CD4-positive, alpha-beta memory T cell (primary cell): ENCODE measurements at places on chromosomes 2 and 18.

DNA sequence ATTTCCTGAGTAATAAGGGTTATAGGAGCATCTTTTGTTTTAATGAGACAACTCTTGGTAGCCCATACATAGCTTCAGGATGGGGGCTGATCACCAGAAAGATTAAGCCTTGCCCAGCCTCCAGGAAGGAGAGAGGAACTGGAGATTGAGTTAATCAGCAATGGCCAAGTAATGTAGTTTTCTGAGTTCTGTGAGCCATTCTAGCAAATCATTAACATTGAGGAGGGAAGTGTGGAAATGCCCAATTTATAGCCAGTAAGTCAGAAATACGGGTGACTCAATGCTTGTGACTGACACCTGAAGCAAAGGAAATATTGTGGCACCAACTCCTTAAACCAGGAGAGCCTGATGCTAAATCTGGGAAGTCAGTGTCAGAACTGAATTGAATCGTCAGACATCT lies 205.1 kb upstream of the SRD5A2 start:
- H3K4me1 ChIP-seq = no peaks in the 10 kb centered on the region
- H3K36me3 ChIP-seq = no peaks in the 10 kb centered on the region
- H3K4me3 ChIP-seq = no peak overlapping the region
- no peaks in the 10 kb centered on the region for H3K27me3 ChIP-seq

DNA sequence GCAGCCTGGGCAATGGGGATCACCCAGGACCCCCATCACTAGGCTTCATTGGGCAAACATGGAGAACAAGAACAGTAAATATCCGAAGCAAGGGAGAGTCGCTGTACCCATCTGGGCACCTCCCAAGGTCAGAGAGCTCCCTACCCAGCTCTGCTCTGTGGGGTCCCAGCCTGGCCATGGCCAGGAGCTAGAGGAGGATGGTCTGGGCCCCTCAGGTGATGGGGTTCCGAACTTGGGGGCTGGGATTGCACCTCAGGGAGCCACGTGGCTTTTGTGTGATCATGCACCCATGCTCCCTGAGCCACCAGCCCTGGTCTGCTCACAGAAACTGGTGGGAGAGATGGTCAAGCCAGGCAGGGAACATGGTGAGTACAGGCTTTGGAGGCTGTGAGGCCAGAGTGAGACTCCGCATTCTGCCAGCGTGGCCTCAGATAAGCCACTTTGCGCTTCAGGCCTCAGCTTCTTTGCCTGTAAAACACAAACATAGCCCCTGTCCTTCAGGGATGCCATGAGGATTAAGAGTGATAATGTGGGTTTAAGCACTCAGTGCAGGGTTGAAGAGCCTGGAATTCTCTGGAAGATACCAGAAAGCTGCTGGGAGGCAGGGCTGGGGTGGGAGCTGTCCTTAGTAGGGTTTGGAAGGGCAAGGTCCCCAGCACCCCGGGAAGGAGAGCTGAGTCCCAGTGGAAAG lies 3.0 kb upstream of the NMUR1 start:
- H3K4me1 ChIP-seq = peaks cover 17% of the 10 kb centered on the region
- DNase-seq = no peak
- no peaks in the 10 kb centered on the region for H3K27me3 ChIP-seq
- H3K36me3 ChIP-seq = no peaks in the 10 kb centered on the region
- H3K4me3 ChIP-seq = no peak overlapping the region

- no peaks in the 10 kb centered on the region for H3K27me3 ChIP-seq
- H3K36me3 ChIP-seq = no peaks in the 10 kb centered on the region
- no peak overlapping the region for H3K4me3 ChIP-seq
- no peak for DNase-seq
- H3K27ac ChIP-seq = no peak overlapping the region
These were observed 301.4 kb downstream of the PDE11A start for GRCh38 chr2:177771191-177771590.

DNA sequence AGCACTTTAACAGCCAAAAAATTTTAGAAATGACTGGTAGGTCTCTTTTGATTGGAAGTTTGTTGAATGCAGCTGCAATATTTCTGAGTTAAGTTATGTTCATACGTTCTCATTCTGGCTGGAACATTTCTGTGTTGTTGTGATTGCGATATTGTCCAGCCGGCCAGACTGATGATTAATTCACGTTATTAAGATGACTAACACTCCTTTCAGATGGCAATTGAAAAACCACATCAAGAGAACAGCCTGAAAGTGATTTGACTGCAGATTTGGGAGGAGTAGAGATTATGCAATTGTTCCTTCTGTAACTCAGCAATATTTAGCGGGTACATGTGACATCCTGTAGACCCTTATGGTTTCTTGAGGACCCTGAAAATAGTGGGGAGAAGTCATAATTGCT lies 133.7 kb downstream of the FBXO15 start:
- no peaks in the 10 kb centered on the region for H3K4me1 ChIP-seq
- H3K27me3 ChIP-seq = no peaks in the 10 kb centered on the region
- H3K27ac ChIP-seq = no peak overlapping the region
- H3K36me3 ChIP-seq = no peaks in the 10 kb centered on the region
- no peak for DNase-seq

DNA sequence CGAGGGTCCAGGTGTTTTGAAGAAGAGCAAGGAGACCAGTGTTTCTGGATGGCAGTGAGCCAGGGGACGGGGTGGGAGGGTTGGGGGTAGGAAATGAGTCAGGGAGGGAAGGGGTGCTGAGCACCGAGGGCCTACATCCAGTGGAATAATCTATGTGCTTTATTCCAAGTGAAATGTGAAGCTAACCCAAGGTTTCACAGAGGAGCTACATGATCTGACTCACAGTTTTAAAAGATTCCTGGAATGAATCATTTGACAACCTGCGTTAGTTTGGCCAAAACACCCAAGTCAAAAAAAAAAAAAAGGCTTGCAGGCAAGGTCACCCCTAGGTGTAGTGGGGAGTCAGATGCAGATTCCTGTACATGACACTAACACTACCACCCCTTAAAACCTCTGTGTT lies 419.7 kb upstream of the MEX3C start:
- no peaks in the 10 kb centered on the region for H3K36me3 ChIP-seq
- H3K4me1 ChIP-seq = no peaks in the 10 kb centered on the region
- H3K4me3 ChIP-seq = no peak overlapping the region
- H3K27ac ChIP-seq = no peak overlapping the region

GRCh38 chr2:135799738-135800137 lies 37.2 kb downstream of the LCT start:
- H3K27me3 ChIP-seq = no peaks in the 10 kb centered on the region
- H3K27ac ChIP-seq = no peak overlapping the region
- DNase-seq = no peak
- peaks cover 4% of the 10 kb centered on the region for H3K4me1 ChIP-seq
- H3K36me3 ChIP-seq = no peaks in the 10 kb centered on the region

- H3K4me1 ChIP-seq = no peaks in the 10 kb centered on the region
- no peak for DNase-seq
- no peaks in the 10 kb centered on the region for H3K36me3 ChIP-seq
- no peaks in the 10 kb centered on the region for H3K27me3 ChIP-seq
- no peak overlapping the region for H3K4me3 ChIP-seq
These were observed 144.2 kb downstream of the RTP5 start for GRCh38 chr2:242013771-242014170.

GRCh38 chr18:65423776-65424175 lies 327.0 kb upstream of the CDH7 start:
- H3K27ac ChIP-seq = no peak overlapping the region
- no peaks in the 10 kb centered on the region for H3K4me1 ChIP-seq
- H3K4me3 ChIP-seq = no peak overlapping the region
- H3K36me3 ChIP-seq = no peaks in the 10 kb centered on the region

- no peak overlapping the region for H3K4me3 ChIP-seq
- DNase-seq = no peak
- no peaks in the 10 kb centered on the region for H3K27me3 ChIP-seq
- H3K36me3 ChIP-seq = no peaks in the 10 kb centered on the region
- H3K4me1 ChIP-seq = no peaks in the 10 kb centered on the region
These were observed 77.3 kb downstream of the XDH start for GRCh38 chr2:31337197-31337596.

DNA sequence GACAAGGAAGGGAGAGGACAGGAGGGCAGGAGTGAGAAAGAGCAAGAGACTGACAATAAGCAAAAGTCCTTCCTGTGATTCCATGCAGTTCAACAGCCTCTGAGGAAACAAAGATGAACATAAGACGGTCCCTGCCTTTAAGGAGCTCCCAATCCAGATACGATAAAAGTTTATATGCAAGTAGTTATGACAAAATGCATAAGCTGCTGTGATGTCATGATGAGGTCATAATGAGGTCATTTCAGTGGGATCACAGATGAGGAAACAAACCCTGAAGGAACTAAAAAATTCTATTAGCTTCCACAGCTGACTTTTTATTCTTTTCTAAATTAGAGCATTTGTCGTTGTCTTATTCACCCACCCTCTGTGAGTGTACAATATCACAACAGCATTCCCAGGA lies 458.5 kb upstream of the ACVR2A start:
- DNase-seq = no peak
- H3K27me3 ChIP-seq = no peaks in the 10 kb centered on the region
- H3K4me3 ChIP-seq = no peak overlapping the region
- H3K27ac ChIP-seq = no peak overlapping the region
- no peaks in the 10 kb centered on the region for H3K4me1 ChIP-seq

GRCh38 chr2:53475321-53475720 lies 292.3 kb upstream of the CHAC2 start:
- no peaks in the 10 kb centered on the region for H3K4me1 ChIP-seq
- H3K27ac ChIP-seq = no peak overlapping the region
- H3K36me3 ChIP-seq = no peaks in the 10 kb centered on the region
- no peak for DNase-seq
- H3K4me3 ChIP-seq = no peak overlapping the region

GRCh38 chr18:44979748-44980147 lies 299.1 kb downstream of the SETBP1 start:
- H3K27me3 ChIP-seq = no peaks in the 10 kb centered on the region
- no peak for DNase-seq
- no peak overlapping the region for H3K4me3 ChIP-seq
- H3K36me3 ChIP-seq = no peaks in the 10 kb centered on the region
- no peak overlapping the region for H3K27ac ChIP-seq

DNA sequence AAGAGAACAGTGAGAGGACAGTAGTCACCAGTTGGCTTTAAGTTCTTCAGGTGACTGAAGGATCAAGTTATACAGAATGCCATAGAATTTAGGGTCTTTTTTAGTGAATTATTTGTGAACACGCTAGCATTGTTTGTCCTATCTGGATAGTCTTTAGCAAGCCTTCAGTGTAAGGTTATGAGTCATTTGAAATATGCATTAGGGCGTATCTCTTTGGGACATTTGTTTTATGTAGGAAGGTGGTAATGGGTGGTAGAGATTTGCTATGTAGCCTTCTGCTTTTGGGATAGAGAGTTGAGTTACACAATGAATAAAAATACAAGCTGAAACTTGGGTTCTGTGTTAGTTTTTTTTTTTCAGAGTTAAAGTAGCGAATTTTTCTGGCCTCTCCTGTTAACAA lies 13.0 kb downstream of the ACTR2 start:
- H3K4me3 ChIP-seq = no peak overlapping the region
- DNase-seq = no peak
- peaks cover 76% of the 10 kb centered on the region for H3K4me1 ChIP-seq
- no peak overlapping the region for H3K27ac ChIP-seq

- no peak overlapping the region for H3K4me3 ChIP-seq
- no peak for DNase-seq
- H3K4me1 ChIP-seq = no peaks in the 10 kb centered on the region
- no peaks in the 10 kb centered on the region for H3K27me3 ChIP-seq
- no peaks in the 10 kb centered on the region for H3K36me3 ChIP-seq
- no peak overlapping the region for H3K27ac ChIP-seq
These were observed 121.8 kb upstream of the SMAD7 start for GRCh38 chr18:49072524-49072934.

DNA sequence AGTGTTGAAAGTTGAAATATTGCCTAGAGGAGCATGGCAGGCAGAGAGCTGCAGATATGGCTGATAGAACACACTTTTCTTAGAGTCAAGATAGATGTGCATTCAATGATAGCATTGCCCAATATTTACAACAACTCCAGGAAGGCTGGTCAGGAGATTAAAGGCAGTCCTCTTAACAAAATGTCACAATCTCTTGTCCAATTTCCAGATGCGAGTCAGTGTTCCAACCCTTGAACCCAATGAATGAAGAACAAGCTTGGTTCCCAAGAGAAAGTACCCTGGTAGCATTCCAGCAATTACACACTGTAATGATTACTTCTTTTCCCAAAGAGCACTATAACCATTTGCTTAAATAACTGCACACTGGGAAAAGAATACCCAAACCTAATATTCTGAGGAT lies 839.4 kb upstream of the VRK2 start:
- no peaks in the 10 kb centered on the region for H3K27me3 ChIP-seq
- H3K4me1 ChIP-seq = no peaks in the 10 kb centered on the region
- H3K36me3 ChIP-seq = no peaks in the 10 kb centered on the region
- H3K27ac ChIP-seq = no peak overlapping the region

GRCh38 chr2:112685271-112685884 lies 35.4 kb upstream of the NT5DC4 start:
- H3K36me3 ChIP-seq = no peaks in the 10 kb centered on the region
- peaks cover 13% of the 10 kb centered on the region for H3K4me1 ChIP-seq
- H3K27ac ChIP-seq = no peak overlapping the region
- H3K27me3 ChIP-seq = no peaks in the 10 kb centered on the region
- H3K4me3 ChIP-seq = no peak overlapping the region
- no peak for DNase-seq

DNA sequence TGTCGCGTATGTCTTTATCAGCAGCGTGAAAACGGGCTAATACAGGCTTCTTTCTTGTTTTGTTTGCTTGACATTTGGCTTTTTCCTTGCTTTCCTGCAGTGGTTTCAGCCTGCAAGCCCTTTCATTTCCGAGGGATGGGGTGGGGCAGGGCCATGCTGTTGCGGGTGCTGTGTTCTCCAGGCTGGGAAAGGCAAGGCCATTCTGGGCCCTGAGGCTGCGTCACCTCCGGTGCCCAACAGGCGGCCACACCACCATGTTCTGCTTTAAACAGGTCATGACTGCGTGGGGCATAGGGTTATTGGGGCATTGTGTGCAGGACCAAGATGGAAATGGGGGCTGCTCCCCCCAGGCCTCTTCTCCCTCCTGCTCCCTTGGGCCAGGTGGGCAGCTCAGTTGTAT lies 38.6 kb upstream of the PLB1 start:
- H3K4me1 ChIP-seq = no peaks in the 10 kb centered on the region
- H3K27ac ChIP-seq = no peak overlapping the region
- no peak for DNase-seq

DNA sequence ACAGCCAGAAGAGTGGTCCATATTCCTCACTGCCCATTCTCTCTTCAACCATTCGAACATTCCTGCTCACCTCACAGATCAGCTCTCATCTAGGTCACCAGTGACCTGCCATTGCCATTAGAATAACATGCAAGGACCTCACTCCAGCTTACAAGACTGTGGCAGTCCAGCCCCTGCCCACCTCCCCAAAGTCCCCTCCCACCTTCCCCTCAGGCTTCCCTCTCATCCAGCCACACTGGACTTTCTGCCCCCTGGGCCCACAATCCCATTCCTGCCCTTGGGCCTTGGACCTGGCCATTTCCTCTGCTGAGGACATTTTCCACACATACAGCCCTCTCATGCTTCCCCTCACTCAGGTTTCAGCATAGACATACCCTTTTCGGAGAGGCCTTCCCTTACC lies 5.2 kb upstream of the TMEM177 start:
- H3K4me1 ChIP-seq = peaks cover 6% of the 10 kb centered on the region
- no peak overlapping the region for H3K27ac ChIP-seq
- no peaks in the 10 kb centered on the region for H3K36me3 ChIP-seq
- H3K27me3 ChIP-seq = no peaks in the 10 kb centered on the region
